ENCODE measurements at places on chromosomes 11 and 22. TPM values are rescaled to one million over a fixed set of nuclear protein-coding genes. Genes with fewer than 3 reads are reported as not detected.

The DYNC2H1 gene
- total RNA-seq: 25.3 TPM

The CHRNA10 gene
- total RNA-seq: under 0.01 TPM

The C22orf23 gene
- total RNA-seq: 0.28 TPM

The WNT11 gene
- total RNA-seq: not detected

The CSRP3 gene
- total RNA-seq: not detected

The USH1C gene
- total RNA-seq: not detected

The FXYD2 gene
- not detected for total RNA-seq

The OR4C11 gene
- not detected for total RNA-seq

The IRAG1 gene
- 21.1 TPM for total RNA-seq

The CCDC116 gene
- not detected for total RNA-seq

The CSF2RB gene
- not detected for total RNA-seq

All from IMR-90 (cell line).